ENCODE measurements at places on chromosomes 13 and 19.
A peak's percentile ranks its signal among the peaks of the same experiment; 100 is the strongest.

DNA sequence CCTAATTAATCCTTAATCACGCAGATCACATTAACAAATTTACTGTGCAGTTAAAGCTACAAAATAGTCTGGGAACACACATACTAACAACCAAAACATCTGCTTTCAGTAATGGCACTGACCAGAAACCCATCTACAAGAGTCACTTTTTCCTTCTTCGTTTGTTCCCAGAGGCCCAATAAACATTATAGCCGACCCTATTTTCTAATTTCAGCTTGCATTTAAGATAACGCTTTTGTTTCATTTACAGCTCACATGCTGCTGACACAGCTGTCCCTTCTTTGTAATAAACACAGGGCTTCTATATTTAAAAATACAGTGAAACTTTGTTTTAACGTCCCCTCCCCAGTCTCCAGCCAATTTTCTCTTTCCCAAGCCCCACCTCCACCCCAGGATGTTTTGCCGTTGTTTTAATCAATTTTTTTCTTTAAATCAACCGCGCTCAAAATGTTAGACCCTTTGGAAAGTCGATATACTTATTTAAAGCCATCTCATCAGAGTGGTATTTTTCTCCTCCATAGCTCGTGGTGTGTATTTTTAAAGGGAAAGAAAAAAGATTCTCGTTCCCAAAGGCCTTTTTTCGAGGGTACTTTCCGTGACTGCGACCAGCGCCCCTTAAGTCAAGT lies 1.7 kb upstream of the WBP4 start:
- DNase-seq, result no peak

DNA sequence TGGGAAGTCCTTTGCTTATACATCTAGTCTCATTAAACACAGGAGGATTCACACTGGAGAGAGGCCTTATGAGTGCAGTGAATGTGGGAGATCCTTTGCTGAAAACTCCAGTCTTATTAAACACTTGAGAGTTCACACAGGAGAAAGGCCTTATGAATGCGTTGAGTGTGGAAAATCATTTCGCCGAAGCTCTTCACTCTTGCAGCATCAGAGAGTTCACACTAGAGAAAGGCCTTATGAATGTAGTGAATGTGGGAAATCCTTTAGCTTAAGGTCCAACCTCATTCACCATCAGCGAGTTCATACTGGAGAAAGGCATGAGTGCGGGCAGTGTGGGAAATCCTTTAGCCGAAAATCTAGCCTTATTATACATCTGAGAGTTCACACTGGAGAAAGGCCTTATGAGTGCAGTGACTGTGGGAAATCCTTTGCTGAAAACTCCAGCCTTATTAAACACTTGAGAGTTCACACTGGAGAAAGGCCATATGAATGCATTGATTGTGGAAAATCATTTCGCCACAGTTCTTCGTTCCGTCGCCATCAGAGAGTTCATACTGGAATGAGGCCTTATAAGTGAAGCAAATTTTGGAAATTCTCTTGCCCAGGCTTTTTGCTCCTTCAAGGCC lies 9.9 kb downstream of the ZNF586 start:
- no peak for DNase-seq

GRCh38 chr13:33139184-33139583 lies 123.0 kb downstream of the KL start:
- DNase-seq, result no peak

GRCh38 chr13:105773863-105774538 lies 761.5 kb downstream of the EFNB2 start:
- DNase-seq, result no peak

DNA sequence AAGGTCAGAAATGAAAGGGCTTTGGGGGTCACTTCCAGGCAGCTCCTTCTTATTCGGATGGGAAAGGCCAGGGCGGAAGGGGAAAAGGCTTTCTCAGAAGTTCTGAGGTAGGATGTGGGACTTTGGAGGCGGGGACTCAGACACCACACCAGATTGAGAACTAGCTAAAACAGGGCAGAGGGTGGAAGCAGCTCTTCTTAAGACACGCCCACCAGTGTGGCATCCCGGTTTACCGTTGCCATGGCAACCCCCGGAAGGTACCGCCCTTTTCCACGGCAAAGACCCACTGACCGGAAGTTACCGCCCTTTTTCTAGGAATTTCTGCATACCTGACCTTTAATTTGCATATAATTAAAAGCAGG lies 3.8 kb upstream of the LILRA5 start:
- DNase-seq, result no peak

DNA sequence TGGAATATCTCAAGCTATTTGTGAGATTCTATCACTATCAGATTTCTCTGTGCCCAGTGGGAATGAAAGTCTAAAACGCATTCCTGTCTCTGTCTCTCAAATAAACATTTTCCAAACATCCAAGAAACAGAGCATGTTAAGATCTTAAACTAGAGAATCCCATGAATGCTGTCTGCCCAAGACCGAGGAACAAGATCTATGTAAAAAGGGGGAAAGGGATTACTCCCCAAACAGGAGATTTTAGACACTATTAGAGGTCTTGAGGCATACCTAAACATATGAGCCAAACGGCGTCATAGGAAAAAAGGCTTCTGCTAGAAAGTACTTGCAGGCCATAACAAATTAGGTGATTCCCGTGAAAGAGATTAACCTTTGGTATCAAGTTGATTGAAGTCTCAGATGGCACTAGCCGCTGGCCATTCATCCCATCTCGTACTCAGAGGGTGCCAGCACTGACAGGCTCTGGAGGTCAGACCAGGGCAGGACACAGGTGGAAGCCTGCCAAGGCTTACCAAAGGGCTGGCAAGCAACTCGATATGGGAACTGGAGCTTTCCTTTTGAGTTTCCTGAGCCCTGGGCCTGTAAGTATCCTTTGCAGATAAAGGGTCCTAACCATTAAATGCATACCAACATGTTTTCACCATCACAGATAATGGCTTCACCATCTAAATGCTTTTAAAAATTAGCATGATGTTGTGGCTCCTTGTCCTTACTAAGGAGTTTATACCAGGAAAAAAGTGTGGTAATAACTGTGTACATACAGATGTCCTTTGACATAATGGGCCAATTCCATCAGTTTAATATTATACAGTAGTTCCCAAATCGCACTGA lies 225.2 kb downstream of the FOXO1 start:
- no peak for DNase-seq

GRCh38 chr13:39616087-39616694 lies 13.2 kb upstream of the LHFPL6 start:
- DNase-seq, result no peak

GRCh38 chr13:40315416-40316064 lies 350.9 kb downstream of the FOXO1 start:
- DNase-seq, result peak; percentile 35

GRCh38 chr13:34031610-34032009 lies 213.7 kb downstream of the RFC3 start:
- no peak for DNase-seq

GRCh38 chr19:28632371-28633080 lies 580.4 kb downstream of the UQCRFS1 start:
- DNase-seq, result no peak

GRCh38 chr19:18021121-18021755 lies 13.3 kb downstream of the ARRDC2 start:
- DNase-seq, result peak; percentile 70

DNA sequence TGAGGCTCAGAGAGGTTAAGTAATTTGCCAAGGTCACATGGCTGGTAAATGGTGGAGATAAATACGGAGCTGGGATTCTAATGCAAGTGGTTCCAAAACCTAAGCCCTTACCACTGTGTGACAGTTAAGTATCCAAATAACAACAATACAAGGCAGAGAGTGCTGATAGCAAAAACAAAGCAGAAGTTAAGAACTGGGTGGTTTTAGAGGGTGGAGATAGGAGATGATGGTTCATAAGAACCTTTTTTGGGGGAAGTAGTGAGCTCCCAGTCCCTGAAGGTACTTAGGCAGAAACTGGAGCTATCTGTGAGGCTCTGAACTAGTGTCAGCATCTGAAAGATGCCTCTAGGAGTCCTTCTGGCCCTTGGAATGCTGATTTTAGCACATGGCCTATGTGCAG lies 56.2 kb upstream of the UBE2L5 start:
- DNase-seq, result no peak

DNA sequence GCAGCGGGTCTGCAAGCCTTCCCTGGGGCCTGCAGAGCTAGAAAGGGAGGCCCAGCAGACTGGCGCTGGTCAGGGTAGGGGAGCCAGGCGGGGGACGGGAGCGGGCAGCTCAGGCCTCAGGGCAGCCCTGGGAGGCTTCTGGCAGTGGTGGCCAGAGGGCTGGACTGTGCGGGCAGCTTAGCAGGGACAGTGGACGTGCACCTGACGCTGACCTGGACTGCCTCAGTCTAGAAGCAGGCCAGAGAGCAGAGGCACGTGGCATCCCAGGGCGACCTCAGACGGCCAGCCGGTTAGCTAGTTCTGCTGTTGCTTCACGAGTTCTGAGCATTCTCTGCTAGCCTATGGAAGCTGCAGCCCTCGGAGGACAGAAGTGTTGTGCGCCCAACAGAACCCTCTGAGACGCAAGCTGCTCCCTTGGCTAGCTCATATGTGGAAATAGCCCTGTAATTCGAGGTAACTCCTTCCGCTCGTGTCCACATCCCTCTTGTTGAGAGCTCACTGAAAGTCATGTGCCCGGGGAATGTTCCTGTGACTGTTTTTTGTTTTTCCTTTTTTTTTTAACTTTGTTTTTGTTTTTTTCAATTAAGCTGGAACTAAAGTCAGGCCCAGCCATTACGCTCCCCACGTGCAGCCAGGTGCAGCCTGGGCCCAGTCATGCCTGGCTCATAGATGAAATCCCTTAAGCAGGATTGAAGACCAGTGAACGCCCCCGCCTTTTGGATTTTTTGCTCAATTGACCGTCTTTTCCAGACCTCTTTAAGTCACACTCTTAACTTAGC lies 1.9 kb upstream of the FAM174C start:
- DNase-seq, result no peak

DNA sequence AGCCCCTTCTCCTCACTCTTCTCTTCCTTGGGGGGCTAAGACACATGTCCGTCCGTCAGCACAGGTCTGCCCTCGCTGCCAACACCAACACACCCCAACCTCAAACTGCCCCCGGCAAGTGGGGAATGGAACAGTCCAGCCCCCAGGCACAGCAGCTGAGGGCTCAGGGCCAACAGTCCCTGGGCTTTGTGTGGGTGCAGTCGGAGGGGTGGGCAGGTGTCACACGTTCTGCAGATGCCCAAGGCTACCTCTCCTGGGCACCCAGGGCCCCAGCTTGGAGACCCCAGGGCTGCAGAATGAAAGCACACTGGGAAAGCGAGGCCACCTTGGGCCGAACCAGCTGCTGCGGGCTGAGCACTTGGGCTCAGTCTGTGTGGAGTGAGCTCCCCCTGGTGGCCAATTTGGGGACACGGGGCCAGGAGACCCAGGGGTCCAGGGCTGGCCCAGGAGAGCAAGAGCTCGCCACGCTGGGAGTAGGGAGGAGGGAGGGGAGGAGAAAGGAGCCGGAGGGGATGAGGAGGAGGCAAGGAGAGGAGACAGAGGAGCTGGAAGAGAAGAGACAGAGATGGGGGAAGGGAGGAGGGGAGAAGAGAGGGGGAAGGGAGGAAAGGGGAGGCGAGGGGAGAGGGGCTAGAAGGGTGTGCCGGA lies 14.0 kb upstream of the ATP8B3 start:
- DNase-seq, result peak; percentile 60

GRCh38 chr13:104477261-104477660 lies 1411.0 kb upstream of the SLC10A2 start:
- no peak for DNase-seq

DNA sequence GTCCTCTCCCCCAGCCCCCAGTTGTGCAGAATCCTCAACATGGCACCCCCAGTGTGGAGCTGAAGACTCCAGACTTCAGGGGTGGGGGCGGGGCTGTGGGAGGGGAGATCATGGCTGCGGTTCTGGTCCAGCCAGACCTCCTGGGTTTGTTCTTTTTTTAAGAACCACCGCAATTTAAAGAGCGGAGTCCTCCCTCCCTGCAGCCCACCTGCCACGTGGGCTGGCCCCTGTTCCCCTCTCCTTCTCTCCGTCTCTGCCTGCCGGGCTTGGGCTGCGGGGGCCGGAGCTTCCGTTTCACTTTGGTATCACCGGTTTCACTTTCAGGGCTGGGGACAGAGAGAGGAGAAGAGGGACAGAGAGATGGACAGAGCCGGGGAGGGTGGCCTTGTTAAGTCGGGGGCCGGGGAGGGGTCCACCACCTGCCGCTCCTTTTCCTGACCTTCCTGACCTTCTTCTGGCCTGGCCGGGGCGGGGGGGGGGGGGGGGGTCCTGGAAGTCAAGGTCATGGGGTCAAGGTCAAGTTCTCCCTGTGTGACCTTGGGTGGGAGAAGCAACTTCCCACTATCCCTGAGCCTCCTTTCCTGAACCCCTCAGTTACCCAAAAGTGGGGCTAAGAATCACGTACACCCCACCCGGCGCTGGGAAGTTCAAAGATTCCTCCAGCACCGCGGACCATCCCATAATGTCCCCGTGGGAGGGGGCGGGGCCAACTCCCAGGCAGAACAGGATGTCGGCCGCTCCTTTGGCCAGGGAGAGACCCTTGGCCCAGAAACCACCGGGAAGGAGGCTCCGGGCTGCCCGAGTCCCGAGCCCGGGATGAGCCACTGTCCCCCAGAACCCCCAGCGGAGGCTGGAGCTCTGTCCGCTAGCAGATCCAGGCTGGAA lies 11.3 kb upstream of the ZBTB7A start:
- DNase-seq, result no peak

GRCh38 chr19:22620401-22620800 lies 13.7 kb upstream of the ZNF492 start:
- no peak for DNase-seq

DNA sequence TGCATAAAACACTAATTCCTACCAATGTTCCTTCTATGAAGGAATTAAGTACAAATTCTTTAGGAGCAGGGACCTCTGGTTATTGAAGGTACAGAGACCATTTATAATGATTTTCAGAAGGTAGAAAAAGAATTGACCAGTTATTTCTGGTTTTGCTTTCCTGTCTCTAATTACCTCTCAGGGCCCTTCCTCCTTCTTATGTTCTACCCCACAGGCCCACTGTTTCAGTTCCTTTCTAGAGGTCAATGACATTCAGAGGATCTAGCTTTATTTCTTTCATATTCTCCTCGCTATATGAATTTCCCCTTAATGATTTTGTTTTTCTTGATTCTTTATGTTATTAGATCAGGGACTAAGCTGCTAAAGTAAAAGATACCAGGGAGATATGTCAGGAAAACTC lies 345.0 kb upstream of the SPRY2 start:
- DNase-seq, result no peak

- no peak for DNase-seq
Measured at GRCh38 chr13:43687038-43687437, 99.7 kb downstream of the ENOX1 start.

DNA sequence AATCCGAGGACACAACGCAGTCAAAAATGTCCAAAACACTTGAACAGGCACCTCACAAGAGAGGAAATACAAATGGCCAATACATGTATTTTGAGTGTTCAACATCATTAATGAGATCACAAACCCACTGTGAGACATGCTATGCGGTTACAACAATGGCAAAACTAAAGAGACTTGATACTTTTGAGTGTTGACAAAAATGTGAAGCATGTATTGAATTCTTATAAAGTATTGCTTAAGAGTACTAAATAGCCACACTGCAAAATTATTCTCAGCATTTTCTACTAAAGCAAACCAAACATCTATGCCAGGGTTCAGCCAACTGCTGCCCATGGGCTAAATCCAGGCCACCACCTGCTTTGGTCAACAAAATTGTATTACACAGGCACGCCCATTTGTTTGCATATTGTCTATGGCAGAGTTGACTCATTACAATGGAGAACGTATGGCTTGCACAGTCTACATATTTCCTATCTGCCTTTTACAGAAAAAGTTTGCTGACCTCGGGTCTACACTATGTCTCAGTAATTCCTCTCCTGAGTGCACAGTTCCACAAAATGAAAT lies 135.3 kb downstream of the B3GLCT start:
- DNase-seq, result no peak

- no peak for DNase-seq
Measured at GRCh38 chr19:907183-907853, 5.7 kb downstream of the R3HDM4 start.

- DNase-seq, result no peak
Measured at GRCh38 chr19:8044018-8044417, 8.5 kb upstream of the CCL25 start.
